Cortex of kidney (tissue), 1 donor: ENCODE measurements at places on chromosomes 12 and 14.

DNA sequence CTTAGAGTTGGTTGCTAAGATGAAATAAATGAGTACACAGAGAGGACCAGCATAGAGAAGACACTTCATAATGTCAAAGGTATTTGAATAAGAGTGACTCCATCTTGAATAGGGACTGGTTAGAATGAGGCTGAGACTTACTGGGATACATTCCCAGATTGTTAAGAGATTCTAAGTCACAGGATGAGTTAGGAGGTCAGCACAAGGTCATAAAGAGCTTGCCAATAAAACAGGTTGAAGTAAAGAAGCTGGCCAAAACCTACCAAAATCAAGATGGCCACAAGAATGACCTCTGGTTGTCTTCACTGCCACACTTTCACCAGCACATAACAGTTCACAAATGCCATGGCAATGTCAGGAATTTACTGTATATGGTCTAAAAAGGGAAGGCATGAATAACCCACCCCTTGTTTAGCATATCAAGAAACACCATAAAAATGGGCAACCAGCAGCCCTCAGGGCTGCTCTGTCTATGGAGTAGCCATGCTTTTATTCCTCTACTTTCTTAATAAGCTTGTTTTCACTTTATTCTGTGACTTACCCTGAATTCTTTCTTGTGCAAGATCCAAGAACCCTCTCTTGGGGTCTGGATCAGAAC lies 8.3 kb upstream of the SERPINA1 start:
- DNase-seq, result no peak

- DNase-seq, result no peak
Observed at GRCh38 chr14:91367173-91368171, 50.1 kb downstream of the CCDC88C start.

DNA sequence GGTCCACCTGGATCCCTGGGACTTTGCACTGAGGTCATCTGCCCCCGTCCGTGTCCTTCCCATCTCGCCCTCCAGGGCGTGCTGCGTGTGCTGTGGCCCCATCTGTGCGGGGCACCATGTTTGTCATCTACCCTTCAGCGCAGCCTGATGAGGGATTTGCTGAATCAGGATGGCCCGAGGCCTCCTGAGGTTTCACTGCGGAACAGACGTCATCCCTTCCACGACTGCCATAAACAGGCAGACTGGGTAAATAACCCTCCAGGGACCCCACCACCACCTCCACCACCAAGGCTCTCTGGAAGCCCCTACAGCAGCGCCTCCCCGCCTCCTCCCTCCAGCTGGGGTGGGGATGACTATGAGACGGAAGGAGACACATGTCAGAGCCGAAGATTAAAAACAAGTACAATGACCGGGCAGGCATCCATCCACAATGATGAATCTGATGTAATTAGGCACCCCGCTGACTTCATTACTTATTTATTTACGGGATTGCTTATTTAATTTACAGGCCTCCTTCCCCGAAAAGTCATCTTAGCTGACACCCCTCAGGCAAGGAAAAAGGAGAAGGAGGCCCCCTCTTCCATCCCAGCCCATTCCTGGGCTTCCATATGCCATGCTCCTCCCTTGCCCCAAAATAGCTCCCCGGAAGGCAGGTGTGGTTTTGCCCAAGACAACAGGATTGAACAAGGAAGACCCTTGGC lies 39.4 kb downstream of the NCOR2 start:
- DNase-seq, result no peak

- no peak for DNase-seq
Observed at GRCh38 chr12:27517546-27517945, 6.5 kb upstream of the PPFIBP1 start.

DNA sequence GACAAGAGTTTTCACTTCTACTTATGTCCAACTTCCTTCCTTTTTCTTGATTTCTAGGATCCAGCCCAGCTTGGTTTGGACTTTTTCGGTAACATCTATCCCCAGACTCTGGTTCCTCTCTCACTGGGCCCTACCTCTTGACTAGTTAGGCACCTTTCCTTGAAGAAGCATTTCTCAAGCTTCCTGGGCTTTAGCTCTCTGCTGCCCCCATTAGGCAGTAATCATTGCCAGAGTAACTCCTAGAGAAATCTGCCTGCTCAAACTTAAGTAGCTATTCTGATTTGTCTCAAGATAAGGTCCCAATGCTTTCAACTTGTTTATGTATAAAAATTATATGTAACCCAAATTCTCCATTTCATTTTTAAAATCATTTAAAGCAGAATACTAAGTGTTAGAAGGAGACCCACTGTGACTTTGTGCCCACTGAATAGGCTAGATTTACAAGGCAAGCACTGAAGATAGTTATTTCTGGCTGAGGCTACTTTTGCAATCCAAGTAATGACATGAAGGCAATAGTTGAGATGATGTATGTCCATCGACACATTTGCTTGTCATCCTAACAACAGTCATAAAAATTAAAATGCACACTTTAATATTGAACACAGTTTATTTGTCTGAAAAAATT lies 275.0 kb upstream of the G2E3 start:
- no peak for DNase-seq

GRCh38 chr12:28601570-28602058 lies 411.4 kb downstream of the CCDC91 start:
- DNase-seq, result no peak

DNA sequence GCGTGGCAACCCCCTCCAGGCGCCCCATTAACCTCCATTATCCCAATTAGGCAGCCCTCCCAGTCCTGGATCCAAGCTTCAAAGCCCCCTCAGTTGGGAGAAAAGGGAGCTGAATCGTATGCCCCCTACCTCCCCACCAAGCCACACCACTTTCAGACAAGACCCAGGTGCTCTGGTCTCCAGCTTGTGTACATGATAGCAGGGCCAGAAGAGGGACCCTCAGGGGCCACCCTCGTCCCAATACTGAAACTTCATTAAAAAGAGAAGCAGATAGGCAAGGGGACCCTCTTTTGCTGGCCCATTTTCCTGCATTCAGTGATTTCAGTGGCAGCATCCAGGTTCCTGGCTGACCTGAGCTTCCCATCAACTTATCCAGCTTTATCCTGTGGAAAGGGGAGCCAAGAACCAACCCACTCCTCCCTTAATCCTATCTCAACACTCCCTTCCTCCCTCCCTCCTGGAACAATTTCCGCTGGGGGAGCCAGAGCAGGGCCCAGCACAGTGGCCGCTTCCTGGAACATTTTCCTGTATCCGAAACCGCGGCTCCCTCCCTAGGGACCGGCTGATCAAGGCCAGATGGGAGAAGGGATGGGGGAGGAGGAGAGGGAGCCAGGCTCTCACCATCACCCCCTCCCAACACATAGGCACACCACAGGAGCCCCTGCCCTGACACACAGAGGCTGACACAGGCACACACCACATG lies 9.5 kb upstream of the SP7 start:
- no peak for DNase-seq

- no peak for DNase-seq
Observed at GRCh38 chr12:52744493-52745156, 32.5 kb downstream of the KRT76 start.

- DNase-seq, result no peak
Observed at GRCh38 chr12:48812389-48812788, 5.9 kb upstream of the CACNB3 start.

GRCh38 chr12:91801048-91801447 lies 344.6 kb downstream of the BTG1 start:
- DNase-seq, result no peak

DNA sequence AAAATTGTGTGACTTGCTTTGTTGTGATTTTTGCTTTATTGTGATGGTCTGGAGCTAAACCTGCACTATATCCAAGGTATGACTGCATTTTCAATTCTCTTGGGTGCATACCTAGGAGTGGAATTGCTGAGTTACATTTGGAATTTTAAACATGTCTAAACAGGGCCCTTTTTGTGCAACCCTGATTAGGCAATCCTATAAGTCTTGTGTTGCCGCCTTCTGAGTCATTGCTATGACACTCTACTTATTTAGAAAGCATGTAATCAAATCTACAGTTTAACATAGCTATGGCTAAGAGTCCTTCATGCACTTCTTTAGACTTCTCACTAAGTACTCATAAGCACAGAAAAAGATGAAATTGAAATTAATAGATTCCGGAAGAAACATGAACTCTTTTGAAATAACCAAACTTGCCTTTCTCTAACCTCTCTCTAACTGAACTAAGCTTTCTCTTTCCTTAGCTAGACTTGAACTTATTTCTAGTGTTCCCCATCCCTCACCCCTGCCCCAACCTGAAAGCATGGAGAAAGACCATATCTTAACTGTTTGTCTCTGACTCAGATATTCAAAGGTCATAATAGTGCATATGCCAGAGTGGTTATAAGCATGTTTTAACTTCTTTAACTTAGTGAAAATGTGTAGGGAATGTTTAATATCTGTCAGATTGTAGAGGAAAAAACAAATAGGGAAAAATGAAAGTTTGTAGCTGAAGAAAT lies 203.0 kb downstream of the SNAPC1 start:
- no peak for DNase-seq

DNA sequence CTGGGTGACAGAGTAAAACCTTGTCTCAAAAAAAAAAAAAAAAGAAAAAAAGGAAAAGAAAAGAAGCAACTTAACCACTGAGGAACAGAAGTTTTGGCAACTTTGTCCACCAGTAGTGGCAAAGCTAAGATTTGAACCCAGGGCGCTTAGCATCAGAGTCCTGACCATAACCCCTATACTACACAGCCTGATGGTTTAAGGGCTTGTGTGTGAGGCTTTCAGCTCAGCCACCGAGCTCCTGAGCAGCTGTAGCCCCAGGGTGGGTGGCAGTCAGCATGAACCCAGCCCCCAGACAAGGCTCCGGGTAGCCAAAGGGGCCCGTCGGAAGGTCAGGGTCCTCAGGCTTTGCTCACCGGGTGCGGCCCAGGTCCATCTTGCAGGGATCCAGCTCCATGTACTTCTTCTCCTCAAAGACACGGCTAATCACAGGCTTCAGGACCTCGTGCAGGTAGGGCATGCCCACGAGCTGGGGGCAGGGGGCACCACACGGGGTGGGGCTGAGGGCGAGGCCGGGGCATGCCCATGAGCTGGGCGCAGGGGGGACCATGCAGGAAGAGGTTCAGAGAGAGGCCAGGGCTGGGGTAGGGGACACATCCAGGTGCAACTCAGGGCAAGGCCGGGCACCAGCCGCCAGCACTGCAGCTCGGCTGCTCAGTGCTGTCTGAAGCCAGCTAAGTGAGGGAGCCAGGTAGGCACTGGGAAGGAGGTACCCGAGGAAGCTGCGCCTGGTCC lies 20.9 kb downstream of the RASAL1 start:
- DNase-seq, result no peak

- no peak for DNase-seq
Observed at GRCh38 chr12:50425589-50426258, 25.0 kb downstream of the LARP4 start.

GRCh38 chr14:102591372-102591943 lies 991 bp upstream of the RCOR1 start:
- DNase-seq, result no peak

- DNase-seq, result no peak
Observed at GRCh38 chr14:59870277-59871165, at the start of gene RTN1. Gene RTN1 (minus strand): TSS chr14:59870776. CDS start chr14:59870630, 146 bp downstream.

DNA sequence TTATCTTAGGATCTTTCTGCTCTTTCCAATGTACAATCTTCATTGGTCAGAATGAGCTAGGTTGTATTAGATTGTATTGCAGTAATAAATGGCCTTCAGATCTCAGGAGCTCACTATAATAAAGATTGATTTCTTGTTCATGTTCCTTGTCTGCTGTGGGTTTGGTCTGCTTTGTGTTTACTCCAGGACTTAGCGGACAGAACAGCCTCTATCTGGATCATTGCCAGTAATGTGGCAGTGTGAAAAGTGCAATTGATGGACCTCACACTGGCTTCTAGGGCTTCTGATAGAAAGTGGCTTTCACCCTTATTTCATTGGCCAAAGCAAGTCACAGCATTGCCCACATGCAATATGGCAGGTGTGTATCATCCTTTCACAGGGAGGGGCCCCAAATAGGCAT lies 81.2 kb downstream of the BTG1 start:
- no peak for DNase-seq

- no peak for DNase-seq
Observed at GRCh38 chr12:123960856-123961255, 11.8 kb downstream of the CCDC92 start.

DNA sequence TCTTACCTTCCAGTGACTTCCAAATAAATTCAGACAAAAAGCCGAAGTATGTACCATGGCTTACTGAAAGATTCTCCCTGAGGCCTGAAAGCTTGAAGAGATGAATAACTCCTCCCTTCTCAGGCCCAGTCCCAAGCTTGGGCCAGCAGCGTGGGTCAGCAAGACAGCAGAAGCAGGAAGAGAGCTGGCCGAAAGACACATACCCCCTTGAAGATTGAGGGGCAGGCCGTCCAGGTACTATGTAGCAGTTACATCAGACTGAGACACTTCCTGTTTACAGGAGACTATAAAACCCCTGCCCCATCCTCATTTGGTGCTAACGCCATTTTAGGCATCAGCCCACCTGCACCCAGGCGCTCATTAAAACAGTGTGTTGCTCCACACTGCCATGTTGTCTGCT lies 15.0 kb downstream of the NDUFA12 start:
- DNase-seq, result no peak

GRCh38 chr14:24162093-24162492 lies 1.0 kb downstream of the IRF9 start:
- no peak for DNase-seq

- DNase-seq, result no peak
Observed at GRCh38 chr12:92955997-92956663, 27.0 kb upstream of the EEA1 start.

DNA sequence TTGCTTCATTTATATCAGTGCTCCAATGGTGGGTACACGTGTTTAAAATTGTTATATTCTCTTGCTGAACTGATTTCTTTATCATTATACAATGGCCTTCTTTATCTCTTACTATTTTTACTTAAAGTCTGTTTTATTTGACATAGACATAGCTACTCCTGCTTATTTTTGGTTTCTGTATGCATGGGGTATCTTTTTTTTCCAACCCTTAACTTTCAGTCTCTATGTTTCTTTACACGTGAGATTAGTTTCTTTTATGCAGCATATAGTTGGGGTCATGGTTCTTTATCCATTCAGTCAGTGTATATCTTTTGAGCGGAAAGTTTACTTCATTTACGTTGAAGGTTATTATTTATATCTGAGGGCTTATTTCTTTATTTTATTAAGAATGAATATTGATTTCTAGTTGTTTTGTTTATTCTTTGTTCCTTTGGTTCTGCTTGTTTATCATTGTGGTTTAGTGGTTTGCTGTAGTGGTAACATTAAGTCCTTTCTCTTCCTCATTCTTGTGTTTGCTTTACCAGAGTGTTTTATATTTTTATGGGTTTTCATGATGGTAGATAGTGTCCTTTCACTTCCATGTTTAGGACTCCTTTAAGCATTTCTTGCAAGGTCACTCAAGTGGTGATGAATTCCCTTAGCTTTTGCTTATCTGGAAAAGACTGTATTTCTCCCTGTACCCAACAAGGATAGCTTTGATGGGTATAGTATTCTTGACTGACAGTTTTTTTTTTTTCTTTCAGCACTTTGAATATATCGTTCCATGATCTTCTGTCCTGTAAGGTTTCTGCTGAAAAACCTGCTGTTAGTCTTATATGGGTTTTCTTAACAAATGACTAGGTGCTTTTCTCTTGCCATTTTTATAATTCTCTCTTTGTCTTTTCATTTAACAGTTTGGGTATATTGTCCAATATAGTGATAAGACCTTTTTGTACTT lies 38.3 kb upstream of the FAR2 start:
- DNase-seq, result no peak
